Activated CD4-positive, alpha-beta T cell treated with anti-CD3 and anti-CD28 coated beads, Interleukin-2, amount 50 U/mL, for 4 hours (primary cell): ENCODE measurements at places on chromosomes 5 and 9.

- no peak for DNase-seq
Observed at GRCh38 chr9:129555512-129556215, 65.2 kb downstream of the C9orf50 start.

- DNase-seq, result no peak
Observed at GRCh38 chr5:119366540-119366881, 10.7 kb downstream of the TNFAIP8 start.

DNA sequence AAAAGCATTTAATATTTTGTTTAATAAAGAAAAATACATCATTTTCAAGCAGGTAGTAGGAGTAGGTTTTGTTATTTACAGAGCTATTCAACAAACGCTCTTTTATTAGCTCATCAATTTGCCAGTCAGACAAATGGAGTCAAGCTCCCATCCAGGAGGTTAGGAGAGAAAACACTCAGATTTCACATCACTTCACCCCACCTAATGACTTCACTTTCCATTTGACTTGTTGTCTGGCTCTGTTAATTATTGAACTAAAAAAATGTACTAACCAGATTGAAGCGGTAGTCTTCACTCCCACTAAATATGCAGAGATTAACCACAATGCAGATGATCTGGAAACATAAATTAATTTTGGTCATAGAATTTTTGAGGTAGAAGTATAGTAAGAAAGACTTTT is 193.6 kb upstream of the VCAN start:
- no peak for DNase-seq

DNA sequence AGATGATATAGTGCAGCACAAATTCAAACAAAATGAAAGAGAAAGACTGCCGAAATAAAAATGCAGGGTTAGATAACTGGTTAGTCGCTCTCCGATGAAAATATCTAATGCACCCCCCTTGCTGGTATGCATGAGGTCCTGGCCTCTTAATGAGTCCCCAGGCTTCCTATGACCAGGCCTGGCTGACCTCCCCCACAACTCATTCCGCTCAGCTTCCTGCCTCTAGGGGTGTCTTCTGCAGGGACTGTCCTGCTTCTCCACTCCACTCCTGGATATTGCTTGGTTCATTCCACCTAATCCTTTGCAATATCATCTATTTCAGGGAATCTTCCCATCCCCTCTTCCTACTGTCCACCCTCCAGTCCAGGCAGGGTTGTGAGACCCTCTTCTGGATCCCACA is 341.8 kb downstream of the ASTN2 start:
- DNase-seq, result no peak

GRCh38 chr9:27209034-27209433 is 87.9 kb downstream of the EQTN start:
- DNase-seq, result no peak

DNA sequence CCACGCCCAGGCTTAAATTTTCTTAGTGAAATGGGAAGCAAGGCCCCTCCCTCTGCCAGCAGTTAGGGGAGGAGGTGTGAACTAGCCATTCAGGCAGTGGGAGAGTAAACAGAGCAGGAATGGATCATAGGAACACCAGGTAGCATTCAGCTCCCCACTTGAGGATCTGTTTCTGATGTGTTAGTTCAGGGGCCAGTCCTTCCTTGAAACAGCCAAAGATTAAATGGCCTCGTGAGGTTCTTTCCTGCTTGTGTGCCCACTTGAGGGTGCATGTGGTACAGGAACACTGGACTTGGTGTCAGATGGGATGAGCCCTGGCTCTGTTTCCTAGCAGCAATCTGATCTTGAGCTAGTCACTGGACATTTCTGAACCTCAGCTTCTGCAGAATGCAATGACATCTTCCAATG is 21.2 kb downstream of the FAXDC2 start:
- DNase-seq, result no peak

GRCh38 chr5:170792878-170793277 is 9.4 kb downstream of the GABRP start:
- no peak for DNase-seq

DNA sequence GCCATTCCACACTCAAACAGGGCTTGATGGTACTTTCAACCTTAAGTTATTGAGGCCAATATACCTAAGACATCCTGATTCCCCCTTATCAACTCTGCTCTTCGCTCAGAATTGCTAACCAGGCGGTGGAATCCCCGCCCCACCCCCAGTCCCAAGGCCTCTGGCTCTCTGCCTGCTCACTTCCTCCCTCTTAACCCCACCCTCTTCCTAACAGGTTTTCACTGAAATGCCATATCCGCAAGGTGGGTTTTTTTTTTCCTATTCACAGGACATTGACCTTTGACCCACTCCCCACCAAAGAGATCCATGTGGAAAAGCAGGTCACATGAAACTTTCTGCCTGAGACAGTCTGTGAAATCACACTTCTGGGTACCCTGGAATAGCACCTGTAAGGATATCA is 66.6 kb upstream of the IFNK start:
- DNase-seq, result no peak

GRCh38 chr5:173802670-173803165 is 85.4 kb upstream of the CPEB4 start:
- no peak for DNase-seq

GRCh38 chr9:109894921-109895758 is 115.1 kb downstream of the PALM2AKAP2 start:
- no peak for DNase-seq
